ENCODE measurements at places on chromosomes 6 and 20.
A peak's percentile ranks its signal among the peaks of the same experiment; 100 is the strongest.

GRCh38 chr20:36919715-36920333 lies 31.7 kb downstream of the SAMHD1 start:
- DNase-seq = peak; percentile 62
- H3K27ac ChIP-seq = no peak overlapping the region
- no peak overlapping the region for H3K4me3 ChIP-seq
- peaks cover 8% of the 10 kb centered on the region for H3K4me1 ChIP-seq
- H3K27me3 ChIP-seq = no peaks in the 10 kb centered on the region

DNA sequence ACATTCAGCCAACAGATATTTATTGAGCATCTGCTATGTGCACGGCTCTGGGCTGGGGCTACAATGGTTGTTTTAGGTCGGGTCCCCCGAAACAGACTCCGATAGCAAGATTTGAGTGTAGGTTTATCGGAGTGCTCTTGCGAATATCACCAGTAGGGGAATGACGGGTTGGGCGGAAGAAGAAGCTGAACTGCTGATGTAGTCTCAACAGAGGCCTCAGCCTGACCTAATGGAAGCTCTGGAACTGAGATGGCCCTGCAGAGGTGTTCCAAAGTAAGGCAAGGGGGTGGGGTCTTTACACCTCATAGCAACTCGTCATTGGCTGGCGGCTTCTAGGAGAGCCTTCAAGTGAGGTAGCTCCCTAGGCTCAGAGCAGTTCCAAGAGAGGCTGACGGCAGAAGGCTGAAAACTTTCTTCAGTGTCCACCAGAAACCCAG lies 1.1 kb downstream of the L3MBTL1 start:
- peaks cover 8% of the 10 kb centered on the region for H3K4me1 ChIP-seq
- no peak overlapping the region for H3K27ac ChIP-seq
- peaks cover 36% of the 10 kb centered on the region for H3K27me3 ChIP-seq
- DNase-seq = no peak

GRCh38 chr6:34189806-34190503 lies 44.1 kb upstream of the GRM4 start:
- no peak overlapping the region for H3K27ac ChIP-seq
- H3K4me1 ChIP-seq = no peaks in the 10 kb centered on the region
- DNase-seq = peak; percentile 40

DNA sequence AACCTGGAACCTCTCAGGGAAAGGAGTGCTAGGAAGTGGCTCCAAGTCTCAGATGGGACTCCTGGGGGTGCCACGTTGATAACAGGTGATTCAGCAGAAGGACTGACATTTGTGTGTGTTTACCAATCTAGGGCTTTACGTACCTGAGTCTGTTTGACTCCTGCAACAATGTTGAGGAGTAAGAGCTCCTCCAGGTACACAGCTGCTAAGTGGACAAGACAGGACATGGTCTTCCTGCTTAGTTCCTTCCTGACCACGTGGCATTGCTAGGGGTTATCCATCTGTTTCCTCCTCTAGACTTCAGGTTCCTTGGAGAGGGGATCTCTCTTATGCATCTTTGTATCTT lies 164.5 kb upstream of the SLC24A3 start:
- no peaks in the 10 kb centered on the region for H3K36me3 ChIP-seq
- no peaks in the 10 kb centered on the region for H3K27me3 ChIP-seq
- DNase-seq = no peak

GRCh38 chr6:144920391-144920961 lies 635.3 kb downstream of the UTRN start:
- H3K36me3 ChIP-seq = no peaks in the 10 kb centered on the region
- no peak overlapping the region for H3K27ac ChIP-seq

GRCh38 chr6:37633581-37634237 lies 64.0 kb downstream of the MDGA1 start:
- H3K4me1 ChIP-seq = peaks cover 5% of the 10 kb centered on the region
- no peak overlapping the region for H3K4me3 ChIP-seq
- no peak for DNase-seq
- H3K27ac ChIP-seq = no peak overlapping the region
- H3K36me3 ChIP-seq = no peaks in the 10 kb centered on the region

DNA sequence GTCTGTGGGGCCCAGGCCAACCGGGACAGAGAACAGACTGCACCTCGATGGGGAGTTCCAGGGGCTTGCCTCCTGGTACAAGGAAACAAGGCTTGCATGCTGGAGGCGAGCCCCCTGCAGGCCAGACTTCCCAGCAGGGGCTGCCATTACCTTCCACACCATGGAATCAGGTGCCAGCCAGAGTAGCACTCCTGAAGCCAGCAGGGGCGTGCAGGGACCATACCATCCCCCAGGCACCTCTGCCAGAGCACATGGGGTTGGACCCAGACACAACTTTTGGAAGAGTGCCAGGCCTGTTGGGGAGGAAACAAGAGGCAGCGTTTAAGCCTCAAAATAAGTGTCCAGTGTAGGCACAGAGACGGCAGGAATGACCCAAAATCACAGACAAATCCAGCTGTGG lies 6.5 kb downstream of the DDO start:
- H3K4me1 ChIP-seq = no peaks in the 10 kb centered on the region
- no peaks in the 10 kb centered on the region for H3K36me3 ChIP-seq
- no peak overlapping the region for H3K27ac ChIP-seq
- no peak for DNase-seq
- no peaks in the 10 kb centered on the region for H3K27me3 ChIP-seq

DNA sequence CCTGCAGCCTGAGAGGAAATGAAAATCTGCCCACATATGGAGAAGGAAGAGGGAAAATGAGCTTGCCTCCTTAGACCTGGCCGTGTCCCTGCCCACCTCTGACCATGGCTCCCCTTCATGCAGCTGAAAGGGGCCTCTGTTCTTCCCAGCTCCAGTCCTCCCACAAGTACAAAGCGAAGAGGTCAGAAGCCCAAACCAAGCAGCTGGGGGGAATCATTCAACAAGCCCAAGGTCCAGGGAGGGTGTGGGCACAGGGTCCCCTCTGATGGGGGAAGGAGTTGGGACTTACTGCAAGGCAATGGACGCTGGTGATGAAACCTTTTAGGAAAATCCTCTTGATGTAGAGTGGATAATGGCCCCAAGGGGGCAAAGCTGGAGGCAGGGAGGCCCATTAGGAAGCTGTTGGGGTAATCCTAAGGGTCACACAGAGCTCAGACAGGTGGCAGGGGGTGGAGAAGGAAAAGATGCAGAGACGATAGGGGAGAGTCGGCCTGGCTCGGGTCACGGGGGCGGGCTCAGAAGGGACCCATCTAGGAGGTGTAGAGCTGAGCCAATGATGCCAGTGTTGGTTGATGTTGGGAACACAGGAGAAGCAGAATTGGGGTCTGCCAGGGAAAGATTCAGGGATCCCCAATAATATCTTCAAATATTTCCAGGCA lies 16.1 kb upstream of the GRM4 start:
- H3K4me1 ChIP-seq = no peaks in the 10 kb centered on the region
- H3K27ac ChIP-seq = no peak overlapping the region
- H3K27me3 ChIP-seq = peaks cover 24% of the 10 kb centered on the region

GRCh38 chr20:53592992-53593465 lies 610 bp downstream of the ZNF217 start:
- peaks cover 38% of the 10 kb centered on the region for H3K4me1 ChIP-seq
- H3K27me3 ChIP-seq = no peaks in the 10 kb centered on the region
- H3K27ac ChIP-seq = peak overlapping the region; percentile 95
- no peak for DNase-seq

GRCh38 chr20:47008842-47009518 lies 114.3 kb downstream of the EYA2 start:
- DNase-seq = no peak
- peaks cover 32% of the 10 kb centered on the region for H3K27me3 ChIP-seq
- no peaks in the 10 kb centered on the region for H3K36me3 ChIP-seq

DNA sequence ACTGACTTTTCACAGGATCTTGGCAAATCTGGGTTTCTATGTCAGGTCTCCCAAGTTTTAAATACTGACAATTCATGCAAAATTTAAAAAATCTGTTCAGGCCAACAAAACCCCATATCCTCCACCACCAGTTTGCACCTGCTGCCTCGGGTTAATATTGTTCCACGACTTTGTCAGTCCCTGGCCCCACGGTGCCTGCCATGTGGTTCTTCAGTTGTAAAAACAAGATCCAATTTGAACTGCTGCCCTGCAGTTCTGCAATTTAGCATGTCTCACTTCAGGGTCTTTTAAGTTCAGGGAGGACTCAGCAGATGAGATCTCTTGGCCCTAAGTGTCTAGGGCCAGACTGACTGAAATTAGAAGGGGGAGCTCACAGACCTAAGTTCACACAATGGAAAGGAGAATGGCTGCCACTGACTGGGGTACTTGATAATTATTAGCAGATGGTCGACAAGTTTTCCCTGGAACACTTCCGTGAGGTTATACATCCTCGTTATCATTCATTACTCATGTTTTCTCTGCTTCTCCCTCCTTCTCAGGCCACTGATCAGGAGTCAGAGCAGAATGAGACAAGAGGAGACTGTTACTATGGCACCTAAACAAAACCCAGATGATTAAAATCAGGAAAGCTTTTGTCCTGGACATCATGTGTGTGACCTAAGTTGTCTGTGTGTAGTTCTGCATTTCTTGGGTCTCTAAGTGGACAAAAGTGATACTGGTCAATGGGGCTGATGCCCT lies 223.6 kb downstream of the KIF16B start:
- H3K4me1 ChIP-seq = no peaks in the 10 kb centered on the region
- H3K36me3 ChIP-seq = no peaks in the 10 kb centered on the region
- H3K4me3 ChIP-seq = no peak overlapping the region
- DNase-seq = no peak
- H3K27ac ChIP-seq = no peak overlapping the region
- no peaks in the 10 kb centered on the region for H3K27me3 ChIP-seq

DNA sequence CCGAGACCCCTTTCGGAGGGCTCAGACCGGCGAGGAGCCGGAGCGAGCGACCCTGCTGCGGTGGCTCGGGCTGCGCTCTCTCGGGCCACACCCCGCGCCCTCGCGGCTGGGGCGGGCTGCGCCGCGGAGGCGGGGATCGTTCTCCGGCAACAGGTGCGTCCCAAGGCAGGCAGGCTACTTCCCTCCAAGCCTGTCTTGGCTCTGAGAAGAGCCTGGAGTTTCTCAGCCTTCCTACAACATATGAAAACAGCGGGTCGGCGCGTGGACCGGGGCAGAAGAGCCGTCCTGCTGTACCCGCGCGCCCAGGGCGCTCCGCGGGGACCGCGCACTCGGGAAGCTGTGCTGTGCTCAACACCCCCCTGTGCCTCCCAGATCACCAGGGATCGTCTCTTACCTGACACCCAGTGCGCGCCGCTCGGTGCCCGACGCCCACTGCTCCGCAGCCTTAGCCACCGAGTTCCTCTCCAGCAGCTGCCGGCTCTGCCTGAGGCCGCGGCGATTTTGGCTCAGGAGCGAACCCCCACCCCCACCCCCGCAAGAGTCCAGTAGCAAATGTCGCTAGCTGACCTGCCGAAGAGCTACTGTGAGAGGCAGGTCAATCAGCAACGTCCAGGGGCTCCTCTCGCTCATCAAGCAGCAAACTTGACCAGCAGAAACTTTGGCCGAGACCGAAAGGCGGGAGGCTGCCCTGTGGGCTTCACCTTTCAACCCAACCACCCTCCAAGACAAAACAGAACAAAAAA lies 3.7 kb upstream of the OLIG3 start:
- no peak for DNase-seq
- H3K4me1 ChIP-seq = peaks cover 42% of the 10 kb centered on the region
- peaks cover 3% of the 10 kb centered on the region for H3K36me3 ChIP-seq
- peak overlapping the region; percentile 65 for H3K4me3 ChIP-seq
- H3K27ac ChIP-seq = no peak overlapping the region
- peaks cover 74% of the 10 kb centered on the region for H3K27me3 ChIP-seq

DNA sequence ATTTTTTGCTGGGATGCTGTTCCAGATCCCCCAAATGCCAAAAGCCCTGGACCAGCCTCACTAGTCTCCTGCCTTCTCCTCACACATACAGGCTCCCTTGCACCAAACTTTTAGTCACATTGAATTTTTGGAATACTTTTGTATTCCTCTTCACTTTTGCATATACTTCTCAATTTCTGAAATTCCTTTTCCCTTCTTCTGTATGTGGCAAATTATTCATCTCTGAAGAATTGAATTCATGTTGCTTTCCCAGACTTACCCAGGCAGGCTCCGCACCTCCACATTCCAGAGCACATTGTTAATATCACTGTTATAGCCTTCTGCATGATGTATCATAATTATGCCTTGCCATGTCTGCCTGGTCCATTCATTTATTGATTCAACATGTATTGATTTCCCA lies 255.3 kb upstream of the POU3F2 start:
- H3K4me1 ChIP-seq = no peaks in the 10 kb centered on the region
- no peaks in the 10 kb centered on the region for H3K27me3 ChIP-seq

DNA sequence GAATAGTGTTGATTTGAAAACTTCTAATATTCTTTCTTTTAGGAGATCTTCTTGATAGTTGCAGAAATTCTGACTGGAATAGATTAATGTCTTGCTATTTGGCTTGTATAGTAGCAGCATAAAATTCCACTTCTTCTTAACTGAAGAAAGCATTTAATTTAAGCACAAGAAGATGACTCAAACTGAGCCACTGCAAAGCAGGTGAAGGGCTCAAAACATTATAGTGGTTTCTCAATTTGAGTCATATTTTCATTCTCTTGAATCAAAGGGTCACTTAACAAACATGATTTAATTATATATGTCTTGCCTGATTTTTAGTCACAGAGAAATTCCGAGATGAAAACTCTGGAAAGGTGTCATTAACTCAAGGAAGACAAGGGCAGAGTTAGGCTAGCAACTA lies 239.3 kb downstream of the ZNF217 start:
- H3K27me3 ChIP-seq = no peaks in the 10 kb centered on the region
- no peak overlapping the region for H3K27ac ChIP-seq
- H3K36me3 ChIP-seq = no peaks in the 10 kb centered on the region
- no peak overlapping the region for H3K4me3 ChIP-seq
- no peak for DNase-seq
- H3K4me1 ChIP-seq = no peaks in the 10 kb centered on the region

DNA sequence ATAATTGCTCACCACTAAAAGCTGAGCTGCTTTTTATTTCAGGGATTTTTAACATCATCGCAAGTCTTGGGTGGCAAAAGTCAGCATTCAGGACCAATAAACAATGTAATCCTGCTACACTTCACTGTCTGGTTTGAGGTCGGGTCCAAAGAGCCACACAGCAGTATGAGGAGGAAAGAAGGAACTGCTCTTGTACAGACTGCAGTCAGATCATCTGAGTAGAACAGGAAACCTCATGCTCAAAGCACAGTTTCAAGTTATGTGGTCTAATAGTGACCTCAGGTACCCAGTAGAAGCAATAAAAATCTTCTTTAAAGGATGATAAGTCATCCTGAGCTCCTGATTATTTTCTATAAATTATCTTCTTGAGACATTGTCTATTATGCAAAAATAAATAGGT lies 211.4 kb downstream of the FUT9 start:
- H3K27ac ChIP-seq = no peak overlapping the region
- H3K27me3 ChIP-seq = no peaks in the 10 kb centered on the region
- no peaks in the 10 kb centered on the region for H3K36me3 ChIP-seq
- no peaks in the 10 kb centered on the region for H3K4me1 ChIP-seq
- DNase-seq = no peak

- no peak overlapping the region for H3K27ac ChIP-seq
- H3K36me3 ChIP-seq = no peaks in the 10 kb centered on the region
- no peak overlapping the region for H3K4me3 ChIP-seq
- H3K4me1 ChIP-seq = no peaks in the 10 kb centered on the region
- peaks cover 2% of the 10 kb centered on the region for H3K27me3 ChIP-seq
Observed at GRCh38 chr6:79466207-79466834, 70.9 kb downstream of the LCA5 start.

Data from activated CD8-positive, alpha-beta T cell treated with anti-CD3 and anti-CD28 coated beads, Interleukin-2, amount 10 ng/mL, durations not matched to agents 7 days and 5 days (primary cell).